Epithelial cell of proximal tubule (primary cell): ENCODE measurements at places on chromosomes 1 and 21. TPM values are rescaled to one million over a fixed set of nuclear protein-coding genes. Genes with fewer than 3 reads are reported as not detected.

DENND2C gene
- total RNA-seq: 0.29 and 0.81 TPM in 2 replicates

ADAM15 gene
- 164 and 266 TPM in 2 replicates for total RNA-seq

FCGR2B gene
- total RNA-seq: not detected in 2 replicates

CNIH3 gene
- total RNA-seq: 1.4 and 1.9 TPM in 2 replicates

TNFRSF18 gene
- total RNA-seq: 0.65 and 3.1 TPM in 2 replicates

L1TD1 gene
- 1.0 and 1.1 TPM in 2 replicates for total RNA-seq

MCOLN3 gene
- 3.1 and 3.7 TPM in 2 replicates for total RNA-seq

TRNAU1AP gene
- total RNA-seq: 23.9 and 30.4 TPM in 2 replicates

GLUL gene
- 122 and 137 TPM in 2 replicates for total RNA-seq

- no peak for DNase-seq
These were observed 95.1 kb downstream of the FASLG start for GRCh38 chr1:172753964-172754363.

- DNase-seq: peak; percentile 99
These were observed 13.4 kb downstream of the ITSN1 start for GRCh38 chr21:33655588-33656221.

DNA sequence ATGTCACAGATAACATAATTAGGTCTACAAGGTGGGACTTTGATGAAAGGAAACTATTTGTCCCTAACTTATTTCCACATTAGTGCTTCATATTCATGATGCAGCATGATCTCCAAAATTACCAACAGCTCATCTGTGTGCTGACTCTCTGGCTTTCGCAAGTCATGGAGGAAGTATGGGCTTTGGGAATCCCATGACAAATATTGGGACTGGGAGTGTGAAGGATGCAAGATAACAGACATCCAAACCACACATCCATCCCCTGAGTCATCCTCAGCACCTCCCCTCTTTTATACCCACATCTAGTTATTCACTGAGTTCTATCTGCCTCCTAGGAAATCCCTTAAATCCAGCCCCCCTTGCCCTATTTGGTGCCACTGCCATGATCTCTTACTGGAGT is 102.8 kb upstream of the COL24A1 start:
- no peak for DNase-seq

GRCh38 chr1:63557365-63557987 is 34.2 kb downstream of the EFCAB7 start:
- DNase-seq: no peak

- no peak for DNase-seq
These were observed 993 bp upstream of the PROK1 start for GRCh38 chr1:110449661-110450651.

- DNase-seq: peak; percentile 27
These were observed 180.6 kb upstream of the PALMD start for GRCh38 chr1:99465176-99465900.

DNA sequence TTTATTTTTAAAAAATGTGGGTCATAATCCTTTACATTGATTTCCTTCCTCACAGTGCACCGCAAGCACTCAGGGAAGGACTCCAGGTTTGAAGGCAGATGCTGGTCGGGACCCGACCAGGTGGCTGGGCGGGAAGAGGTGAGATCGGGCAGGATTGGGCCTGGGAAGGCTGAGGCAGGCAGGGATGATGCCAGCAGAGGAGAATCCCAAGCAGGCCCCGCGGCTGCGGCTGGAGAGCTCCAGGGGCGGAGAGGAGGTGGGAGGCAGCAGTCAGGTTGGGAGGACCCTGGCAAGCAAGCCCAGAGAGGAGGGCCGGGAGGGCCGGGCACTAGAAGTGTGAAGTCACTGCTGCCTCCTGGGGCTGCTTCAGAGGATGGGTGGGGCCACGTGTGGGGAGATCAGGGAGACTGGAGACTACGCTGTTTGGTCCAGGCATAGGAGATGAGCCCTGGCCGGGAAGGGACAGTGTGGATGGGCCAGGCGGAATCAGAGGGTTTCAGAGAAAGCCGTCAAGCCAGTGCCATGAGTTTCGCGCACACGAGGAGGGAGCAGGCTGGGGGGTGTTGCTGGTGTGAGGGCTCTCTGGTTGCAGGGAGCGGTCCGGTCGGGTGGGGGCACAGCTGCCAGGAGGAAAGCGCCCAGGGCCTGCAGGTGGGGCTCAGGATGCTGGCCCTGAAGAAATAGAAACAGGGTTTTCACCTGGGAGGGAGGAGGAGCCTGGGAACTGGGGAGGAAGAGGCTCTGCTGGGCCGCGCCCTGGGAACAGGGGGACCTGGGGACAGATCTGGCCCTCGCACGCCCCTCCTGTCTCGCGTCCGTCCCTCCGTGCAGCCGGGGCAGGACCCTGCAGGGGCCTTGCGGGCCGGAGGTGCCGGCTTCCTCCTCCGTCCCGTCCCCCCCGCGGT is 888 bp upstream of the COL18A1 start:
- DNase-seq: no peak

GRCh38 chr21:31383770-31384169 is 39.7 kb upstream of the TIAM1 start:
- DNase-seq: no peak

DNA sequence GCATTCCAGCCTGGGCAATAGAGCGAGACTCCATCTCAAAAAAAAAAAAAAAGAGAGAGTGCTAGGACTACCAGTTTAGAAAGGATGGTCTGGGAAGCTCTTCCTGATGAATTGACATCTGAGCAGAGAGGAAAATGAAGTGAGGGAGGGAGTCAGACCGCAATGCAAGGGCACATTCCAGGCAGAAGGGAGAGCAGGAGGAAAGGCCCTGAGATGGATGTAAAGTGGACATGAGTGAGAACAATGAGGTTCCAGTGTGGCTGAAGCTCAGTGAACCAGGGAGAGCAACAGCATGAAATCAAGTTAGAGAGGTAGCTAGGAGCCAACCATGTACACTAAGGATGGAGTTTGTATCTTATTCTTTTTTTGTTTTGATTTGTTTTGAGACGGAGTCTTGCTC is 55.9 kb upstream of the SPOCD1 start:
- DNase-seq: peak; percentile 15

DNA sequence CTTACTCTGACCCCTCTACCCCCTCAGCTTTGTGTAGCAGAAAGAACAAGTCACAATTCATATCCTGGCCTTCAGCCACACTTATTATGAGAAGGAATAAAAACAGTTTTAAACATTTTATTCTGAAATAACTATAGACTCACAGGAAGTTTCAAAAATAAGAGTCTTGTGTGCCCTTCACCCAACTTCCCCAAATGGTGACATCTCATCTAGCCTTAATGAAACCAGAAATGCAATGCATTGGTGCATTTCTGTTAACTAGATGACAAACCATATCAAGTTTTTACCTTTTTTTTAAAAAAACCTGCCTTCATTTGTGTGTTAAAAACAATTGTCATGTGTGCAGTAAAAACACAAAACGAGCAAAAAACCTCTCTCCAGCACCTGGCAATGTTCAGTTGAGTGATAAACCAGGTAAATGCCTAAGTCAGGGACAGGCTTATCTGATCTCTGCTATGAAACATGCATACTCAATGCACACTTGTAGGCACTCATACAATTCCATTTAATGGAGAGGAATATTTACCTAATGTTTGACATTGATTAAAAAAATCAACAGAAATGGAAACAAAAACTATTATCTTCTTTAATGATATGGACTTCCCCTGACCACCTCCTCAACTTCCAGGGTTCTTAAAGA is 51.5 kb downstream of the SH3BGR start:
- no peak for DNase-seq

GRCh38 chr1:23836037-23836436 is 10.8 kb upstream of the HMGCL start:
- no peak for DNase-seq

DNA sequence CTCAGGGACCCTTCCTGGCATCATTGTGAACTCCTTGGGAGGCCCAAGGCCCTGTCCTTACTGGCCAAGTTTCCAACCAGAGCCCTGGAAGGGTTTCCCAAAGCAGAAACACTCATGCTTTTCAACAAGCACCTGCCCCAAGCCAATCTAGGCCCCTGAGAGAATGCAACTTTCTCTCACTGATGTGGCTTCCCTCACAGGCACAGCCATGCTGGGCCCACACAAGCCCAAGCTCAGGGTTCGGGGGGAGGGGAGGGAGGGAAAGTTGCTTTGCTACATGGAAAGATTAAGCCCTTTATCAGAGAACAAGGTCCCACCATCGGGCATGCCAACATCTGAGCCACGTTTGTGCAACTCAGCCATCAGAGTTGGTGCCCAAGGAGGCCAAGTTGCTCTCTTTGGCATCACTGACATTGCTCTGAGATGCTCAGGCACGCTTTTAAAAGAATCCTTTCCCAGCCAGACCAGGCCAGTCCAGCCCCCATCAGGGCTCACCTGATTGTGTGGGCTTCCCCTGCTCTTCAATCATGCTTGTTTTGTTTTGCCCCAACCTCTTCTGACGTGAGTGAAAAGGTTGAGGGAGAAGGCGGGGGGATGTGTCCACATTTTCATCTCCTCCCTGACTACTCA is 43.5 kb downstream of the RIMS3 start:
- no peak for DNase-seq

DNA sequence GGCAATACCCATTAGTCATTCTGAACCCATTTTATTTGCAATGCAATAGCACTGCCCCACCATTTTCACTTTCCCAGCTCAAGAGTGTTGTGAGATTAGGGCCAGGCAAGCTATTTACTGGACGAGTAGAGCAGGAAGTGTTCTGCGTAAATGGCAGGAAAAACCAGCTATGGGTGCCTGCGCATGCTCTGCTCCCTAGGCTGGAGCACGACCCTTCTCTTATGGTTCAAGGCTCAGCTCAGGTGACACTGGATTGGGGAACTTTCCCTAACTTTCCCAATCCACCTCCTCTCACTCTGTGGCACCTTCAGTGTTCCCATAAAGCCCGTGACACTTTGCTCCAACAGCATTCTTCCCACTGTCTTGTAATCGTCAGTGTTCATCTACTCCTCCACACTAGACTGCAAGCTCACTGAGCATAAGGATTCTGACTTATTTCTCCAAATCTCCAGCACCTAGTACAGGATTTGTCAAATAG is 3.6 kb upstream of the MAN1A2 start:
- DNase-seq: no peak

GRCh38 chr1:210662291-210663050 is 333.8 kb downstream of the HHAT start:
- no peak for DNase-seq

DNA sequence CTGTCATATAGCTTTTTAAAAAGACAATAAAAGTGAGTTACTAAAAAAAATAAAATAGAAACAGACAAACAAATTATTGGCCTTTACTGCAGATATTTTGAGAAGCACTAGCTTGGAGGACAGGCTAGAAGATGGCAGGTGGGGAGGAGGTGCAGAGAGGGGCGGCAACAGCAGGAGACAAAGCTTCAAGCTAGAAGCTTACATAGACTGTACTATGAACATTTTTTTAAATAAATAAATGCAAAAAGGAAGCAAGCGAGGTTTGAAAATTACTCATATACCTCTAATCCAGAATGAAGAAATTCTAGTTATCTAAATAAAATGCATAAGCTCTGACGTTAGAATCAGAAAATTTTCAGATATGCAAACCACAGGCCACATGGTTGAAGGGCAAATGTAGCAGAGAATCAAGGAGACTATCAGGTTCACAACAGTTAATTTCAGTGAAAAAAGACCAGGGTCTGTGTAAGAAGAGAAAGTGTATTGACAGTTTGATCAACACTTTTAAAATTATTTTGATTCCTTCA is 54.9 kb downstream of the NRIP1 start:
- DNase-seq: no peak

GRCh38 chr1:55703726-55704363 is 488.7 kb upstream of the USP24 start:
- no peak for DNase-seq

GRCh38 chr1:41158147-41158875 is 83.8 kb downstream of the SCMH1 start:
- no peak for DNase-seq

DNA sequence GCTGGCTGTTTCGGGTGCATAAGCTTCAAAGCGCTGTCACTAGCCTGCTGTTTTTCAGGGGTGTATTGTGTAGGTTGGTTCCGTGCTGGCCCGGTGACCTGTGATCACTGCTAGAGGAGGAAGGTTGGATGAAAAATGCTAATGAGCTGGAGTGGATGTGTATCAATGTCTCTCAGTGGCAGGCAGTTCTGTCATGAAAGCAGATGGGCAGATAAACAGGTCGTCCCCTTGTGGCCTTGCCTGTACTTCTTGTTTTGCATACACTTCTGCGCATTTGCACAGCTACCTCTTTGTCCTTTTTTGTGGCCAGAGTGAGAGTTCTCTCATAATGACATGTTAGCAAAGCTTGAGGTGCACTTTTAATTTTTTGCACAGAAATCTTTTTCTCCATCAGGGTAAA is 2.9 kb downstream of the SELENON start:
- no peak for DNase-seq

- no peak for DNase-seq
These were observed 4.9 kb downstream of the TMEM9 start for GRCh38 chr1:201149400-201149799.

DNA sequence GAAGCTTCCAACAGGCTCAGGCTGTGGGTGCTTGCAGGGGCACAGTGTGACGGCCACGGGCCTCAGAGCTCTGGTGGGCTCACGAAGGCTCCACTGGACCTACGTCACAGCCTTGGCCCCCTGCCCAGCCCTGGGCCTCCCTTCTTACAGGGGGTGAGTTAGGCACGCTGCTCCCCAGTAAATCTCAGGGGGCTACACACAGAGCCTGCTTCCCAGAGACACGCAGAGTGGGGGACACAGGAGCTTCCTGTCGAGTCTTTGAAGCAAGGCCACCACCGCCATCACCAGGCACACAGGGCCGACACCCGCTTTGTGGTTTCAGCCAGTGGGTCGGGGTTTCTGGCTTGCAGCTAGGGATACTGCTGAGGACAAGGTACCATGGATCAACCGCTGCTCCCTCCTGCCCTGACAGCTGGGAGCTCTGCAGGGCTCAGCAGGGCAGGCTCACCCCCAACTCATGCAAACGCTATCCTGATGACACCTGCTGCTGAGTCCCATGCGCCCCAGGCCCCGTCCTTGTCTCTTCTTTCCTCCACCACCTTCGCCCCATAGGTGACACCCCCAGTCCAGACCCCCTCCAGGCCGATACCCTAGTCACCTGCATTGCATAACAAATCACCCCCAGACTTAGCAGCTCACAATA is 5.5 kb upstream of the CFAP410 start:
- DNase-seq: no peak

GRCh38 chr1:229893762-229894444 is 173.1 kb upstream of the GALNT2 start:
- DNase-seq: peak; percentile 27

GRCh38 chr1:202860744-202861419 is 28.1 kb downstream of the RABIF start:
- DNase-seq: no peak

DNA sequence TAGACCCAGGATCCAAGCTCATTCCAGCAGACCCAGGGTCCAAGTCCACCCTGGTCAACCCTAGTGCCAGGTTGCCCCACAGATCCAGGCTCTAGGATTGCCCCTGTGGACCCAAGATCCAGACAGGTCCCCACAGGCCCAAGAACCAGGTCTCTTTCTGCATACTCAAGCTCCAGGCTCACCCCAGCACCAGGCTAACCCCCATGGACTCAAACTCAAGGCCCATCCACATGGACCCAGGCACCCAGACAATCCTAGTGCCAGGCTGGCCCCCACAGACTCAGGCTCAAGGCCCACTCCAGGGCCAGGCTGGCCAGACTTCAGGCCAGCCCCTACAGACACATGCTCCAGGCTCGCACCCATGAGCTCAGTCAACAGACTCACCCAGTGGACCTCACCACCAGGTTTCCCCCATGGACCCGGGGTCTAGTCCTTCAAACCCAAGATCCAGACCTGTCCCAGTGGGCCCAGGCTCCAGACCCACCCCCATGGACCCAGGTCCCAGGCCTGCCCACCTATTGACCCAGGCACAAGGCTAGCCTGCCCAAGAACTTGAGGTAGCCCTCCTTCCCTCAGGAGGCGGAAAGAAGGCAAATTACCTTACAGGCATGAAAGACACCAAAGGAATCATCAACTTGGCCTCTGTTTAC is 124.4 kb downstream of the SMYD3 start:
- DNase-seq: no peak

GRCh38 chr1:193685986-193686385 is 499.6 kb upstream of the B3GALT2 start:
- DNase-seq: no peak
